Neural crest cell (in vitro differentiated cells): ENCODE measurements at places on chromosomes 7 and 10. TPM values are rescaled to one million over a fixed set of nuclear protein-coding genes. Genes with fewer than 3 reads are reported as not detected.

DNA sequence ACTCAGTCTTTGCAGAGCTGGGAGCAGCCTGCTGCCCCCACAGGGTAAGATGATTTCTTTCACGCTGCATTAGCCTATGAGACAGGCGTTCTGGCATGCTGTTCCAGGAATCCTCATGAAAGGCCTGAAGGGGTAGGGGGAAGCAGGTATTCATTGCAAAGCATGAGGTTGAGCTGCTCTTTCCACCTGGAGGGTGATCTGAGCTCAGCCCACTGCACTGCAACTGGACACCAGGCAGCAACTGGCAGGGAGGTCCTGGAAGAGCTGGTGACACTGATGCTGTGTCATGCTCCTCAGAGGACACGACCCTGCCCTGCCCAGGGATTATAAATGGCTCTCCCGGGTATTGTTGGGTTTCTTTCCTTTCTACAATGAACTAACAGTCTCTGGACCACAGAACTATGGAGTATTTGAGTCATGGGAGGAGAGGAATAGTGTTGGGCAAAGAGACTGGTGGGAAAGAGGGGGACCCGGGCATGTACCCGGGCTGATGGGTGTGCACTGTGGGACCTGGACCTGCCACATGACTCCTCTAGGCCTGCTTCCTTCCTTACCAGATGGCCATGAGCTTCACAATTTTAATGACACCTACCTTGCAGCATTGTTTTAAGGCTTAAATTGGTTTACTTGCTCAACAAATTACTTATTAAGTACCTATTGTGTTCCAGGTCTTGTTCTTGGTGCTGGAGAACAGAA lies 24.3 kb downstream of the SLC25A28 start:
- no peak for DNase-seq

- DNase-seq = peak; percentile 51
Measured at GRCh38 chr7:94907811-94908322, 473 bp downstream of the PPP1R9A start.

- DNase-seq = no peak
Measured at GRCh38 chr10:69446650-69447151, 4.6 kb upstream of the TSPAN15 start.

DNA sequence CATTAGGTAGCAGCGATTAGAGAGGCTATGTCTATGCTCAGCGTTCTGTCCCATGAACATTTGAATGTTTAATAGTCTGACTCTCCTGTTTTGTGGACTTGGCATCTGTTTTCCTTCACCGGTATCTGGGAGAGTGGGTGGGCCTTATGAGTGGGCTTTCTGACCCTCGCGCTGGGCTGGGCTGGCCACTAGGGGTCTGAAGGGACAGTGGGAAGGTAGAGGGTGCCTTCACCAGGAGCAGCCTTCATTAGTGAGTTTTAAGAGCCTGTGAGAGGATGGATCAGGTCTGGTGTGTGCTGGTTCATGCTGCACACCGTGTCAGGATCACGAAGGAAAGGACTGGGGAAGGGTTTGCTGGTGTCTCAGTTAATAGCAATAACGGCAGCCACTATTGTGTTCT lies 33.4 kb downstream of the DCLRE1A start:
- peak; percentile 23 for DNase-seq

DNA sequence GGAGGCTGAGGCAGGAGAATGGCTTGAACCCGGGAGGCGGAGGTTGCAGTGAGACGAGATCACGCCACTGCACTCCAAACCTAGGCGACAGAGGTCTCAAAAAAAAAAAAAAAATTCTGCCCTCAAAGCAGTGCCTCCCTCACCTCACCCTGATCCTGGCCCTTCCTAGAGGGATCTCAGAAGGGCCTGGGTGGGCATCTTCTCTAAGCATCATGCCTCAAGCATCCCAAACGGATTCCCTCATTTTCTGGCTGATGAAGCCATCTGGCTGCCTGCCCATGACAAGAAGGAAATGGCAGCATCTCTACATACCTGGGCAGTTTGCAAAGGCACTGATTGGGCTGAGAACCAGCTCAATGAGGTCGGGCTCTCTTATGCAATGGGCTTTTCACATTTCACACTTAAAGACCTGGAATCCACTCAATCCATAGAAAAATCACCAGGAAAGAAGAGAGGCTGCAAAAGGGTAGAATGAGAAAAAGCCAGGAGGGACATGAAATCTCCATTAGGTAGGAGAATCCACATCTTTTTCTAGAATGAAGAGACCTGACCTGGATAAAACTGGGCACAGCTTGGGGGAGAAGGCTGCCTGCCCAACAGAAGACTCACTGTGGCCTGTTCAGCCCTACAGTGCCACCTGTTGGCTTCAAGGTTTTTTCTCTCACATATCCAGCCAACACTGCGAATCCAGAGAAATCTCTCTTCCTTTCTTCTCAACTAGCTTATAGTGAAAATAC lies 48.1 kb downstream of the PDLIM1 start:
- DNase-seq = peak; percentile 62

GRCh38 chr7:148865283-148865682 lies 18.8 kb downstream of the EZH2 start:
- DNase-seq = no peak

- DNase-seq = no peak
Measured at GRCh38 chr7:82678716-82679115, 235.1 kb upstream of the CACNA2D1 start.

DNA sequence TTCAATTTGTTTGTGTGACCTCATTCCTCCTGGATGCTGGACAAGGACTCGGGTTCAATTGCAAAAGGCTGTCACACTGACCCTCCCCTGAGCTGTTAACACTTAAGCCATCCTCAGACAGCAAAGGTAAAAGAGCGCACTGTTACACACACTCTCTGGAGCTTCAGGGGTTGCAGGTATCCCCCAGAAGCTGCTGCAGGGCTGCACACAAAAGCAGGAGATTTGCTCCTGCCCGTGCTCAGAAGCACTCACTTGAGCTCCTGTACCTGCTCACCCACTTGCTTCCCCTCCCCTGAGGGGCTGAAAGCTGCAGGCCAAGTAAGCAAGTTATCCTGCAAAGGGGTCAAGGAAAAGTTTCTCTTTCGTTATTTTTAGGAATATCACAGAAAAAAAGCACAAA lies 886.2 kb upstream of the ZWINT start:
- DNase-seq = no peak

PDSS1 gene
- 15.3 and 16.7 TPM in 2 replicates for total RNA-seq

- no peak for DNase-seq
Measured at GRCh38 chr10:112614586-112614985, 167.6 kb downstream of the VTI1A start.

TASOR2 gene
- total RNA-seq = 49.1 and 49.8 TPM in 2 replicates

MSMB gene
- total RNA-seq = not detected in 2 replicates

GRCh38 chr10:88089498-88089897 lies 226.1 kb downstream of the PTEN start:
- DNase-seq = no peak

DNA sequence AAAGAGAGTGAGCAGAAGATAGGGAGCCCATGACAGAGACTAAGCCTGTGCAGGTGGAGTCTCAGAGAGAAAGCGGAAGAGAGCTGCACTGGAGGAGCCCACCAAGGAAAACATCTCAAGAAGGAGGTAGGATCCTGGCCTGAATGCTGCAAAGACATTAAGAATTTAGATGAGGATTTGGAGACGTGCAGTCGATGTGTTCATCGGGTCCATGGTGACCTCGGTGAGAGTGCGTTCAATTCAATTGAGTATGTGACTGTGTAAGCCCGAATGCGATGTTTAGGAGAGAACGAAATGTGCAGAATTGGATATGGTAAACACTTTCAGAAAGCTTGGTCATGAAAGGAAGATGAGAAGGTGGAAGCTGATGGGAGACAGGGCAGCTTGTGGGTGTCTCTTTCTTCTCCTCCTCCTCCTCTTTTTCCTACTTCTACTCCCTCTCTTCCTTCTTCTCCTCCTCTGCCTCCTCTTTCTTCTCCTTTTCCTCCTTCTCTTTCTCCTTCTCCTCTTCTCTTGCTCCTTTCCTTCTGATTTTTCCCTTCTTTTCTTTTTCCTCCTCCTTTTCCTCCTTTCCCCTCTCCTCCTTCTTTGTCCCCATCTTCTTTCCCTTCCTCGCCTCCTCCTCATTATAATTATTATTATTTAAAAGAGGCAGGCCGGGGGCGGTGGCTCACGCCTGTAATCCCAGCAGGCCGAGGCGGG lies 276.0 kb downstream of the RPS24 start:
- no peak for DNase-seq

DNA sequence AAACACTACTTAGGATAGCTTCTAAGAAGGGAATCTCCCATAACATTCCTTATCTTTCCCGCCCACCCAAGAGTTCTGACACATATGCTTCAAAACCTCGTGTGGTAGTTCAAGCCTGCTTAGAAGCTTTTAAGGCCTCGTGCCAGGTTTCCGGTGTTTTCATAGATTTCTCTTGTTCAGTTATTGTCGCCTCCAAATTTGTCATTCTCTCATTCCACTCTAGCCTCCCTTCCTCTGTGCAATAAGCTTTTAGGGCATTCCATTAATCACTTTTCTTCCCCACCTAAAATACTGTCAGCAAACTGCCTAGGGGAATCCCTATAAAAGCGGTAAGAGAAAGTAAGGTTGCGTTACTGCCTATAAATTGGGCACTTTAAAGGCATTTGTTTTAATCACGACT lies 718 bp upstream of the BPGM start:
- DNase-seq = no peak

DNA sequence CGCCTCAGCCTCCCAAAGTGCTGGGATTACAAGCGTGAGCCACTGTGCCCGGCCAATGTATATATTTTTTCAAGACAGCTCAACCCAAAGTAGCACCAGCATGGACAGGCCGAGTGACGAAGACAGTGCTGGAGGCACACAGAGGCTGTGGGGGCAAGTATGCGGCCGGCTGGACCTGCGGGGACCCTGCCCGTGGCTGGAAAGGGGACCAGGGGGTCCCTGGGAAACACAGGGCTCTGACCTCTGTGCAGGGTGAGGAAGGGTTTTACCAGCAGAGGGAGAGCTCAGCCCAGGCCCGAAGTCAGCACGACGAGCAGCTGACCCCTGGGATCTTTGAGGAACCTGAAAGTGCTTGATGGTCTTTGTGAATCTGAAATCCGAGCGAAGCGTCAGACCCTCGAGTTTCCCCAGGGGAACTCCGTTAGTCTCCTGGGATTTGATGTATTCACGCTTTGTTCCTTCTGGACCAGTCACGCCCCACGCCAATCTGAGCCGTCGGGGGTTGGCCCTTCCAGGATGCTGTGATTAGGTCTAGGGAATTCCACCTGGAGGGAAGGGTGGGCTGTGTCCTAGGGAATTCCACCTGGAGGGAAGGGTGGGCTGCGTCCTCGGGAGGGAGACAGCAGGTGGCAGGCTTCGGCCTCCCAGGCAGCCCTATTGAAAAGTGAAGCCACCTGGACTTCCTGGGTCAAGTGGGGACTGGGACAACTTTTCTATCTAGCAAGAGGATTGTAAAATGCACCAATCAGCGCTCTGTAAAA lies 10.9 kb upstream of the ZFAND2A start:
- no peak for DNase-seq

DNA sequence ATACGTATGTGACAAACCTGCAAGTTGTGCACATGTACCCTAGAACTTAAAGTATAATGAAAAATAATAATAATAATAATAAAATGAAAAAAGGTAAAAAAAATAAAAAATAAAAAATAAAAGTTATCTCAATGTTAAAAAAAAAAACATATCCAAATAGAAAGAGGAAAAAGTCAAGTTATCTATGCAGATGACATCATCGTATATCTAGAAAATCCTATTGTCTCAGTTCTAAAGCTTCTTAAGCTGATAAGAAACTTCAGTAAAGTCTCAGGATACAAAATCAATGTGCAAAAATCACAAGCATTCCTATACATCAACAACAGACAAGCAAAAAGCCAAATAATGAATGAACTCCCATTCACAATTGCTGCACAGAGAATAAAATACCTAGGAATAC lies 466.6 kb upstream of the PHF14 start:
- no peak for DNase-seq

GRCh38 chr7:57216340-57216739 lies 84.1 kb upstream of the ZNF479 start:
- no peak for DNase-seq

ITGB8 gene
- total RNA-seq = 18.2 and 19.9 TPM in 2 replicates

CALCR gene
- total RNA-seq = 0.07 TPM in 1 of 2 replicates, not detected in the other

DNA sequence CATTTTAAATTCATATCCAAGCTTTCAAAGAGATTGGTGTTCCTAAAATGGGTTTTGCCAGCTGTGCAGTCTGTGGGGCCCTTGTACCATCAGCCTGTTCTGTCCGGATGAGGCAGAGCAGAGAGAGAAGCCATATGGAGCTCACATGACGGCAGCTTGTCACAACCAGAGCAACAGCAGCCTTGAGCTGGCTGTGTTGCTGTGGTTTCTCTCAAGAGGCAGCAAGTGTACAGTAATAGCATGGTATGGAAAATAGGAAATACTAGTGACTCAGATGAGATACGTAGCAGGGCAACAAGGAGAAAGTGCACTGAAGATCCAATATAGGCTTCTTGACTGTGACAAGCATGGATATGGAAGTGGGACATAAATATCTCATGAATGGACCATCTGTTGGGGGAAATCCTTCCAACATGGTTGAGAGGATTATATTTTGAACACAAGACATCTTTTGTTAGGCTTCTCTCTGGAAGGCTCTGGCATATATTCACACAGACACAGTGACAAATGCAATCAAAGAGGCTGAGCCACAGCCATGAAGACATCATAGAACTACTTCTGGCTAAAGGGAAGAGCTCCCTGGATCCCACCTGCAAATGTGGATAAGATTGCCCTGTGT lies 251.0 kb upstream of the TAC1 start:
- no peak for DNase-seq

DNA sequence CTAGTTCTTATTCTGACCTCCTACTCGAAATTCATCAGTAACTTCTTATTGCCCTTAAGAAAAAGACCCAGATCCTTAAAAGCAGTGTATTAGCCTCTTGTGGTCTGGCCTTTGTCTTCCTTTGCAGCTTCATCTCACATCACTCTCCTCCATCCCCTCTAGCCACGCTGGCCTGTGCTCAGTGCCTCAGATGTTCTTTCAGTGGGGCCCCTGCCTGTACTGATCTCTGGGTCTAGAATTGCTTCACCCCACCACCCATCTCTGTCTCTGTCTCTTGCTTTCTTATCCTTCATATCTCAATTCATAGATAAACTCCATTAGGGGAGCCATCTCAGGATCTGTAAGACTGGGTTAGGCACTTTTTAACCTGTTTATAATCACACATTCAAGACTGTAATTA lies 1178.5 kb upstream of the C7orf33 start:
- no peak for DNase-seq

ANKRD61 gene
- total RNA-seq = 0.70 and 0.80 TPM in 2 replicates

DNA sequence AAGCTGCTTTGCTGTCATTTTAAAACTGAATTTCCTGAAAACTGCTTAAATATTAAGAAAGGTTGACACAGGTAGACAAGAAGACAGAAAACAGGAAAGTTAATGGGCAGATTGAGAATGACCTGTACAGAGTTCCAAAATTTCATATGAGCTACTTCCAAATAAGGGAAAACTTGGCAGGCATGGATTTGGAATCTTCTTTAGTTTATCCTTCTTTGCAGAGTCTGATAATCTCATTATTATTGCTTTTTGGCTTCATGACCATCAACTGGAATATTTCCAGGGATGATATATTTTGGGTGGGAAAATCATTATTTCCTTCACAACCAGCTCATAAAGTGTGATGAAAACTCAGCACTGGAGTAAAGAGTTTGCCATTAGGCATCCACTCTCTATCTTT lies 346.5 kb upstream of the NPVF start:
- no peak for DNase-seq

DNA sequence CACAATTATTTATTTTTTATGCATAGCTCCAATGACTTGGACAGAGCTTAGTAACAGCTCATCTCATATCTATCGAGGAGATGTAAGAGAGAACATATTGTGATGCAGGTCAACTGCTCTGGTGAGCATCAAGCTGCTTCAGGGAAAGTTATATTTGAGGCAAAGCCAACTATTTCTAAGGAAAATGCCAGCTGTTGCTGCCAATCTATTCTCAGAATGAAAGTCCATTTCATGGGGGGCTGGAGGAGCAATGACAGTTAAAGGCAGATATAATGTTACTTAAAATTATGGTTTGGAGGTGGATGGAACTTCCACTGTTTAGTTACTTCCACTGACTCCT lies 424.8 kb downstream of the KIF20B start:
- no peak for DNase-seq
